ENCODE measurements at places on chromosomes 5 and 9.

GRCh38 chr5:8192840-8193239, 323.9 kb downstream of the MTRR start:
- DNase-seq: no peak

DNA sequence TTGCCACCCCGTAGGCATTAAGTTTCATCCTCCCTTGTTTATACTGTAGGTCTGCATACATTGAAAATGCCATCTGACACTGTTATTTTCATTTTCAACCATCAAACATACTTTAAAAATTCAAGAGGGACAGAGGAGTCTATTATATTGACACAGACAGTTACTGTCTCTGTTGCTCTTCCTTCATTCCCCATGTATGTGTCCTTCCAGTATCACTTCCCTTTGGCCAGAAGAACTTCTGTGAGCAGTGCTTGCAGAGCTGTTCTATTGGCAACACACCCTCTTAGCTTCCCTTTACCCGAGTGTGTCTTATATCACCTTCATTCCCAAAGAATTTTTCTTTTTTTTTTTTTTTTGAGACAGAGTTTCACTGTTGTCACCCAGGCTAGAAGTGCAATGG, 42.8 kb downstream of the RASGEF1C start:
- DNase-seq: no peak

DNA sequence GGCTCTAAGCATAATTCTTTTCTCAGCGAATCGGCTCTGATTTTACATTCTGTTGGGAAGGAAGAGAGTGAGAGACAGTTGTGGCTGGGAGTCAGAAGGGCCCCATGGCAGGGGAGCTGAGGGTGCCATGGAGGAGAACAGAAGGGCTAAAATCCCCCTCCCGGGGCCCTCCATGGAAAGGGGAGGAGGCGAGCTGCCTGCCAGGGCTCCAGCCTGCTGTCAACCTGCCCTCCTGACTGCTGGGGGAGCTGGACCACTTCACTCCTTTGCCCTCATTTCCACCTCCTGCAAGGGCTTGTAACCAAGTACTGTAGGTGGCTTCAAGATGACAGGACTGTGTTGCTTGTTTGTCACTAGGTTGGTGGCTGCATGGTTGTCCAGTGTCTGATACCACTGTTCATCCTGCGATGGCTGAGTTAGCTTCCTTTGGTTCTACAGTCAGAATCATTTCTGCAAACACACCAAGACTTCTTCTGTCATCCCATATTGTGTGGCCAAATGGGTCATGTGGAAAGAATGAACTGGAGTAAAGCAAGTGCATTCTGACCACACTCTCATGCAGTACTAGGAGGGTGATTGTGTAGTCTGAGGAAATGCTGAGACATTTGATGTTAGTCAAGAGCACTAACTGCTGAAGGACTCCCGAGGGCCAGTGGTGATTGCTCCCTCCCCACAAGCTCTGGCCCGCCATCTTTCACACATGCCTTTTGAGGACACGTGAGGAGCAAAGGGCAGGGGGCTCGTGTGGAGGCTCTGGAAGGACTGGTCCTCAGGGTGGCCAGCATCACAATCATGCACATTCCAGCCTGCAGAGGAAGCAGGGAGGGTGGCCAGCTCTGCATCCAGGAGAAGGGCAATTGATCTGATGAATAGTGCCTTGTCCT, 307.2 kb downstream of the GADD45G start:
- no peak for DNase-seq

DNA sequence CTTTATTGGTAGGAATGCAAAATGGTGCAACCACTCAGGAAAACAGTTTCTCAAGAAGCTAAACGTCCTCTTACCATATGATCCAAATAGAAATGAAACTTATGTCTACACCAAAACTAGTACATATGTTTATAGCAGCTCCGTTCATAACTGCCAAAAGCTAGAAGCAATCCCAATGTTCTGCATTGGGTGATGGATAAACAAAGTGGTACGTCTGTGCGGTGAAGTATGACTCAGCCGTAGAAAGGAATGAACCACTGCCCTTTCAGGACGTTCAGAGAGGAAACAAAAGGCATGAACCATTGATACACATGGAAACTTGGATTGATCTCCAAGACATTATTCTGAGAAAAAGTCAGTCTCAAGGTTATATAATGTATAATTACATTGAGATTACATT, 27.6 kb downstream of the HNRNPH1 start:
- no peak for DNase-seq

DNA sequence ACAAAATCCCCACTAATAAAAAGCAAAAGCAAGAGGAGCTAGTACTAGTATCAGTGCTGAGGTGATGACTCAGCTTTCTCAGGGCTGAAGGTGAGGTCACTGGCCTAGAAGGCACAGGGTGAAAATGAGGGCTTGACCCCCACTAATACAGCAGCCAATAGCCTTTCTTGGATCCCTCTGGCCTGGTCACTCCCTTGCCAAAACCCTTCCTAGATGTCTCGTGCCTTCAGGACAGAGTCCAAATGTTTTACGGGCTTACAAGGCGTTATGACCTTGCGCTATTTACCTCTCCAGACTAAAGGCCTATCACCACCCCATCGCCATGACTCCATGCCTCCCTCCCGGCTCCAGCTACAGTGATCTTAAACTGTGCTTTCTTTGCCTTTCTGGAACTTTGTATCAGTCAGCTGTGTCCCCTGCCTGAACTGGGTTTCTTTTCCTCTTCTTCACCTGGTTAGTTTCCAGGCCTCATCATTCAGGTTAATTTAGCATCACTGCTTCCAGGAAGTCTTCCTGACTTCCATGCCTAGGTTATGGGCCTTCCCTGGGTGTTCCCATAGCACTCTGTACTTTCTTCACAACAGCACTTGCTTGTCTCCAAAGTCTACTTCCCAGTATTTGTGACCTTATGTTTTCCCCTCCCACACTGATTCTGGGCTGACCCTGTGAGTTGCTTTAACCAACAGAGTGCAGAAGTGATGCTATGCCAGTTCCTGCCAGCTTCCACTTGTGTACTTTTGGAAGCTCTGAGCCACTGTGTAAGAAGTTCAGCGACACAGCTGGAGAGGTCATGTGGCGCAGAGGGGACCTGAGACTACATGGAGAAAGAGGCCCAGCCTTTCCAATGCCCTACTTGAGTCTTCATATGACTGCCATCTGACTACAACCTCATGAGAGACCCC, 4.2 kb upstream of the DELE1 start:
- no peak for DNase-seq

GRCh38 chr5:139651043-139651834, 3.1 kb downstream of the CXXC5 start:
- no peak for DNase-seq

- no peak for DNase-seq
Measured at GRCh38 chr5:113253037-113253436, 181.8 kb downstream of the TSSK1B start.

- no peak for DNase-seq
Measured at GRCh38 chr9:99966716-99967115, 60.3 kb downstream of the STX17 start.

- no peak for DNase-seq
Measured at GRCh38 chr5:135937245-135937911, 17.4 kb downstream of the LECT2 start.

- no peak for DNase-seq
Measured at GRCh38 chr9:131138676-131139075, 13.3 kb downstream of the NUP214 start.

GRCh38 chr9:126474206-126474765, 139.4 kb upstream of the LMX1B start:
- no peak for DNase-seq

GRCh38 chr5:178419651-178420050, 170.5 kb downstream of the COL23A1 start:
- DNase-seq: no peak

DNA sequence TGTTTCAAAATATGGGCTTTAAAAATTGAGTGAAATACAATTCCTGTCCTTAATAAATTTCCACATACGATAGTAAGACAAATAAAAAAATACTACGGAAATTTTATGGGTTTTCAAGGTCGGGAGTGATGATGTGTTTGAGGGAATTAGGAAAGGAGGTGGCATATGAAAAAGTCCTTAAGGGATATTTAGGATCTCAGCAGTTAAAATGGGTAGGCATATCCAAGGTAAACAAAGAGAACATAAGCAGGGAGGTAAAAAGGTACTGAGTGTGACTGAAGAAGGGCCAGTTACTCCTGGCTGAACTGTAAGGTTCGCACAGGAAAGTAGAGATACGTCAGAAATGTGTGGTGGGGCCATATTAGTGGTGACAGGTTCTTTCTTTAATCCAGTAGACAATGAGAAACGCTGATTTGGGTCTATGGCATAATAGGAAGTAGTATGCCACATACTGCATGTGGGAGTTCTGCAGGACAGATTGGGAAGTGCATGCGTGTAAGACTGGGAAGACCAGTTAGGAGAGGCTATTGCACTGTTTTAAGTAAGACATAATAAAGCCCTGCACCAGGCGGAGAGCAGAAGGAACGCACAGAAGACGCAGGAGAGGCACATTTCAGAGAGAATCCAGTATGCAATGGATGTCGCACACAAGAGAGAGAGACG, 937 bp upstream of the HMGCR start:
- no peak for DNase-seq

GRCh38 chr5:82707741-82708140, 369.5 kb downstream of the TMEM167A start:
- DNase-seq: no peak

GRCh38 chr9:100485196-100485595, 12.2 kb downstream of the TMEFF1 start:
- DNase-seq: no peak

- DNase-seq: no peak
Measured at GRCh38 chr9:109600142-109600541, 102.0 kb upstream of the PTPN3 start.

GRCh38 chr5:33969572-33970452, 14.7 kb downstream of the SLC45A2 start:
- DNase-seq: no peak

DNA sequence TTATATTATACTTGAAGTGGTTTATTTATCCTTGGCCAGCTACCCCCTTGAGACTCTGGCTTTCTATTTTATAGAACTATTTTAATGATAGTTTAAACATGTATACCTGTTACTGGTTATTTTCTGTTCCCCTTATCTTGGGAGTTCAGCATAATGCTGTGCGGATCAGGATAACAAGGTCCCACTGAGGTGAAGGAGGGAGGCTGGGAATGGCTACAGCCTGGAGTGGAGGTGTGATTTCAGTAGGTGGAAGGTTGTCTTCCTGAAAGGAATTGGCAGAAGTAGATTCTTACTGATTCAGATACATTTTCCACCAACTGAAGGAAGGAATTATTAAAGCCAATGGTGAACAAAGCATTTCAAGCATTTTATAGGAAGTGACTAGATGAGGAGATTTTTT, 38.9 kb downstream of the PAM start:
- no peak for DNase-seq

- DNase-seq: no peak
Measured at GRCh38 chr5:4375640-4376039, 764.5 kb upstream of the ADAMTS16 start.

DNA sequence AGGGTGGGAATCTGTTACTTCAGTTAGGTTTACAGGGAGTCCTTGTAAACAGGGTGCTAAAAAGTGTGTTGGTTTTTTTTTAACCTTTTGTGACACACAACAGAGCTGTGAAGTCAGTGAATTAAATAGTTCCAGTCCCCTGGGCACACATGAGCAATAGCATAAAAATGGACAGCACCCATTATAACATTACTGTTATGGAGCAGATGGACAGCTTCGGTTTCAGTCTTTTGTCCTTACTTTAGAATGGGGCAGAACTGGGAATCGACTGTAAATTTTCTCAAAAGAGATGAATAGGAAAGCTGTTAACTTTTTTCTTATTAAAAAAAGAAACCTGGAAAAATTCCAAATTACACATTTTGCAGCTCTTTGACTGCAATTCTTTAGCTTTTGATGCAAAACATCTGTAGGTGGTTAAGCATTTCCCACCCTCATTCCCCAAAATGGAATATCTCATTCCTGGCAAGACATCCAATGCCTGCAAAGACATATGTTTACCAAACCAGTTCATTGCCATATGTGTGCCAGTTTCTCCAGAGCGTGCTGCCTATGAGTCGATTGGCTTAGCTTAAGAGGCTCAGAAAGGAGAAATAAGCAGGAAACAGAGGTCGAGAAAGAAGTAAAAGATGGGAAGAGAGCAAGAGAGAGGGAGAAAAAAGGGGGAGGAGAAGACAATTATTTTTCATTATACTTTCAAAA, 212.3 kb upstream of the TMEM161B start:
- DNase-seq: no peak

DNA sequence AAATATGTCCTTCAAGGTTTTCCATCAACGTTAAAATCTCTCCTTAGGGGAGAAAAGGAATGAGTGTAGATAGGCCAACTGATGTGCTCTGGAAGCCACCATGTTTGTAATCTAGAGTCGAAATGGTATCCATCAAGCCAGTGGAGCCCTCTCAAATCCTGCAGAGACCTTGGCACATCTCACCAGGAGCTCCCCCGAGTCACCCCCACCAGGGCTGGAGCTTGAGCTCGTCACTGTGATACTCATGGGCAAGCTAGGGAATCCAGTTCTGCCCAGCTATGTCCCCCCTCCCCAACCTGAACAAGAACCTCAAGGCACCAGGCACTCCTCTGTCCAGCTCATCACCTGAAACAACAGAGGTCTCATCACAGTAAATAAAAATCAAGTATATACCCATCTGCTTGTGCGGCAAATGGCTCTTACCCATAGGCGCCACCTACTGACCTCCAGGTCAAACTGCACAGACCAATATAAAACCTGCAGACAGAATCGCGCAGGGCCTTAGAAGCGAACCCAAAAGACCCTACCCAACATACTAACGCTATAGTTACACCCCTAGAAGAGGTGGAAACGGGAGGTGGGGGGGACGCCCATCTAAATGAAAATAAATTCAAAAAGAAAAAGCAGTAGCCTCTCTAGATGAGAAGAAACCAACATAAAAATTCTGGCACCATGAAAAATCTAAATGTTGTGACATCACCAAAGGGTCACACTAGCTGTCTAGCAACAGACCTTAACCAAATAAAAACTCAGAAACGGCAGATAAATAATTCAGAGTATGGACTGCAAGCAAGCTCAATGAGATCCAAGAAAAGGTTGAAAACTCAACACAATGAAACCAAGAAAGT, 75.0 kb downstream of the TTC39B start:
- DNase-seq: no peak

DNA sequence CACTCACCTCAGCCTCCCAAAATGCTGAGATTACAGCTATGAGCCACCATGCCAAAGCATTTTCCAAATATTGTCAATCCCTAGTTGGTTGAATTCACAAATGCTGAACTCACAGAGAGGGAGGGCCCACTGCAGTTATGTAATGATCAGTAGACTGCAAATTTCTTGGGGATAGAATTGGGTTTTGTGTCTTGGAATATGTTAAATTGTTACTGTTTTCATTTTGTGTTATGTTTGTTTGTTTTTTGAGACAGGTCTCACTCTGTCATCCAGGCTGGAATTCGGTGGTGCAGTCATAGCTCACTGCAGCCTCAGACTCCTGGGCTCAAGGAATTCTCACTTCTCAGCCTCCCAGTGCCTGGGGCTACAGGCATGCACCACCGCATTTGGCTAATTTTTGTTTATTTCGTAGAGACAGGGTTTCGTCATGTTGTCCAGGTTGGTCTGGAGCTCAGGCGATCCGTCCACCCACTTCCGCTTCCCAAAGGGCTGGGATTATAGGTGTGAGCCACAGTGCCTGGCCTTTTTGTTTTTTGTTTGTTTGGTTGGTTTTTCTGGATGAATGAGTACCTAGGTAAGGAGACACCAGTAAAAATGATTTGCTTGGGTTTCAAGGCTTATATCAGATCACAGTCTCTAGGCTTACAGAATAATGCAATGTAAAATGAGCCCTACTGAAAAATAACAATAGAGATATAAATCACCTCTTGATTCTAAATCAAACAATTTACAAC, 31.5 kb upstream of the LMNB1 start:
- DNase-seq: no peak

GRCh38 chr9:134897584-134898170, 17.1 kb downstream of the FCN2 start:
- no peak for DNase-seq

GRCh38 chr5:168985454-168985853, 315.5 kb downstream of the SLIT3 start:
- no peak for DNase-seq

All from activated gamma-delta T cell (primary cell).